ENCODE measurements at places on chromosomes 13 and 19.

GRCh38 chr13:50228527-50228926 lies 213.3 kb downstream of the KCNRG start:
- no peak for DNase-seq

- no peak for DNase-seq
Measured at GRCh38 chr13:39250440-39250839, 212.2 kb downstream of the NHLRC3 start.

GRCh38 chr19:6012426-6013170 lies 34.7 kb upstream of the RANBP3 start:
- DNase-seq = no peak

GRCh38 chr13:35629026-35629425 lies 152.5 kb upstream of the MAB21L1 start:
- DNase-seq = no peak

DNA sequence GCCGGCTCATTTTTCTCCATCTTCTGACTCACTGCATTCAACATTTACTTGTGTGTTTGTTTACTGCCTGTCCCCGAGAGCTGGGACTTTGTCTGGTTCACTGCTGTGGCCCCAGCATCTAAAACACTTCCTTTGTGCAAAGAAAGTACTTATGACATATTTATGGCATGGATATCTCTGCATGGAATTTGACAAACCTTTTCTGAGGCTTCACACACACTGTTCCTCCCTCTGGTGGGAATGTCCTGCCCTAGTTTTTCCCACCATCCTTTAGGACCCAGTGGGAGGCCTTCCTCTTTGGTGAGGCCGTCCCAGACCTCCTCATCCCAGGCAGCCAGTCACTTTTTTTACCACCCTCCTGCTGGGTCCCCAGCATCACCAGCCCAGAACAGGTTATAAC lies 1.4 kb upstream of the SRRM5 start:
- no peak for DNase-seq

GRCh38 chr19:53549340-53549739 lies 11.4 kb downstream of the ZNF331 start:
- DNase-seq = no peak

- DNase-seq = no peak
Measured at GRCh38 chr13:110411688-110412059, 104.6 kb downstream of the COL4A2 start.

DNA sequence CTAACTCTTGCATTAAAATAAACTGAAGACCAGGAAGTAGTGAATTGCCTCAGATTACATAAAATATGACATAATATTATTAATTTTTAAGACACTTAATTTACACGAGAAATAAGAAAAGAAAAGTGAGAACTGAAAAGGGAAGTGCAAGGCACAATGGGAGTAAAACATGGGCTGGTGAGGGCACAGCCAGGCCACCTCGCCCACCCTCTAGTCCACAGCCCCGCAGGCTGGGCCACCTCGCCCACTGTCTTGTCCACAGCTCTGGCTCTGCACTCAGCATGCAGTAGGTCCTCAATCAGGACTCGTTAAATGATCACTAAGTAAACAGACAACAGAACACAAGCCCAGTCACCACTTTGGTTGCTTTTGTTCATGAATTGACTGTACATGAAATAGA lies 67.8 kb upstream of the ARHGEF7 start:
- no peak for DNase-seq

GRCh38 chr13:76029088-76029487 lies 393.0 kb downstream of the LMO7 start:
- DNase-seq = no peak

DNA sequence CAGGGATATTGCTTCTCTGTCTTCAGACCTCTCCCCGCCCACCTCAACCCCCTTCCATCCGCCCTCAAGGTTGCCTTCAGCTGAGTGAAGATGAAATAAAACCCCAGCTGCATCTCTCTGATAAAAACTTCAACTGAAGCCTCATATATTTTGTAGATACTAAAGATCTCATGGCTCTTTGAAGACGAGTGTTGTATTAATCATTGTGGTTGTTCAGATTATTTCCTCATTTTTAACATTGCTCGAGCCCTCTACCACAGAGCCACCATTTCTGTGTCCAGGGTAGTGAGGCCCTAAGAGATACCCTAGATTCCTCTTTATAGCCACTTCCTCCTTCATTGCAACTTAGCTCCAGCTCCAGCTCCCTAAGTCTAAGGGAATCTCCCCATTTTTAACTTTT lies 312.8 kb upstream of the ZNF507 start:
- no peak for DNase-seq

GRCh38 chr13:83048419-83048818 lies 833.9 kb downstream of the SLITRK1 start:
- DNase-seq = no peak

GRCh38 chr13:51068501-51068900 lies 42.6 kb downstream of the C13orf42 start:
- DNase-seq = no peak

DNA sequence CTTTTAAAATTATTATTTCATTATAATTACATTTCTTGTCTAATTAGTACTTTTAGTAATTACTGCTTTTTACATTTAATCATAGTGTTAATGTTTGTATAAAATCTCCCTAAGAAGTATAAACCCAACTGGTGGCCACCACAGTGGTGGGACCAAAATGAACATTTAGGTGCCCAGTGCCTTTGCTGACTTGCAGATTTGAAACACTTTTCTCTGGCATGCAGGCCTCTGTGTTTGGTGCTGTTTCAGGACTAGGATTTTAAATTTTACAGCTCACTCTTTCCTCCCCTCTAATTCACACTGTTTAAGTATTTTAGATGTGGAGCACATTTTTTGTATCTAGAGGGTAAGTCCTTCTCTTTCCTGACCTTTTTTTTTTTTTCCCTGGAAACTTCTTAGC lies 17.5 kb downstream of the UBAC2 start:
- no peak for DNase-seq

DNA sequence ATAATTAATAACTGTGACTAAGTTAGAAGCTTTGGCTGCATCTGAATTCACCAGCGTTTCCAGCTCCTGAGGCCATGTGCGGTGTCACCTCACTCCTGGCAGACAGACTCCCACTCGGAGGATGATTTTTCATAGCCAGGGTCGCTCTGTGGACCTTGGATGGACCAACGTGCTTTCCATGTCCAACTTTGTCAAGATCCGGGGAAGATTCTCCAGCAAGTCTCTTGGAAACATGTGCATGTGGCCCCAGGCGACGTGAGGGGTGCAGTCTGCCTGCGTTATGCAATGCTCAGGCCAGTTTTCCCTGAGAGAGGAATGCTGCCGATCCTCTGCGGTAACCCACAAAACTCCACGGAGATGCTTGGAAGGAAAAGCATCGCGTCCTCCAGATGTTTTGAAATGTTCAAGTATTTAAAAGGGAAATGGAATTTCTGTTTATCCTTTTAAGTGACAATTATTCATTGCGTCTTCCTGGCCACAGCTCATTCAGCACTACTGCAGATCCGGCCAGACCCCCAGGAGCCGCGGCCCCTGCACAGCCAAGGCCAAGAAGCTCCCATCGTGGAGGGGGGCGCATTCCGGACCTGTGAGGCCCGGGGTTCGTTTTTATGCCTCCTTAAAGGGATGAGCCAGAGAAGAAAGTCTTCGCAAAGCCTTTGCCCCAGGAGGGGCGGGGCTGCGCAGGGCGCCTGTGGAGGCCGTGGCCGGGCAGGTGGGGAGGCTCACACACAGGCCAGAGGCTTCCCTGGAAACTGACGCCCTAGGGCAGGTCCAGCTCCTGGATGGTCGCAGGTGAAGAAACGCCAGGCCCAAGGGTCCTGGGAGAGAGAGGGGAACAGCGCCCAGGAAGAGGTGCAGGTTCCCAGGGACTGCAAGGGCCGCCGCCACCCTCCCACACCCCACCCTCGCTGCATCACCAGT lies 46.0 kb downstream of the C13orf46 start:
- no peak for DNase-seq

- no peak for DNase-seq
Measured at GRCh38 chr13:113342820-113343691, 20.9 kb downstream of the GRTP1 start.

- DNase-seq = no peak
Measured at GRCh38 chr19:40594255-40594654, 6.9 kb upstream of the LTBP4 start.

DNA sequence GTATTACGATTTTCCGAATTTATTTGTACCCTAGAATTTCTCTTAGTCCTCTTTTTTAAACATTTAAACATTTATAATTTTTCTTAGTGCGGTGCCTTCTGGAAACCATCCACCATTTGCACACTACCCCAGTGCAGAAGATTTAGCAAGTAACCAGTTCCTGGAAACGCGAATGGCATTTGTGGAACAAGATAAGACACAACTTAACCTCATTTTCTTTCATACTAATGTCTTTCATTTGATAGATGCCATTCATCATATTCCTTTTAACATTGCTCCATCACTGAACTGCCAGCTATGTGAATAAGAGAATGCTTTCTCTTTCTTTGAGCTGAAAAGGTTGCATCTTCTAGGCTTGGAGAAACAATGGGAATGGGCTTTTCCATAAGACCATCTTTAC lies 6.8 kb downstream of the FRY start:
- no peak for DNase-seq

GRCh38 chr13:106942563-106942962 lies 374.6 kb upstream of the ARGLU1 start:
- DNase-seq = no peak

GRCh38 chr13:74765955-74766354 lies 631.8 kb upstream of the KLF12 start:
- DNase-seq = no peak

GRCh38 chr13:92849381-92849780 lies 377.2 kb upstream of the GPC6 start:
- no peak for DNase-seq

- DNase-seq = no peak
Measured at GRCh38 chr19:3335431-3336350, 30.7 kb upstream of the NFIC start.

DNA sequence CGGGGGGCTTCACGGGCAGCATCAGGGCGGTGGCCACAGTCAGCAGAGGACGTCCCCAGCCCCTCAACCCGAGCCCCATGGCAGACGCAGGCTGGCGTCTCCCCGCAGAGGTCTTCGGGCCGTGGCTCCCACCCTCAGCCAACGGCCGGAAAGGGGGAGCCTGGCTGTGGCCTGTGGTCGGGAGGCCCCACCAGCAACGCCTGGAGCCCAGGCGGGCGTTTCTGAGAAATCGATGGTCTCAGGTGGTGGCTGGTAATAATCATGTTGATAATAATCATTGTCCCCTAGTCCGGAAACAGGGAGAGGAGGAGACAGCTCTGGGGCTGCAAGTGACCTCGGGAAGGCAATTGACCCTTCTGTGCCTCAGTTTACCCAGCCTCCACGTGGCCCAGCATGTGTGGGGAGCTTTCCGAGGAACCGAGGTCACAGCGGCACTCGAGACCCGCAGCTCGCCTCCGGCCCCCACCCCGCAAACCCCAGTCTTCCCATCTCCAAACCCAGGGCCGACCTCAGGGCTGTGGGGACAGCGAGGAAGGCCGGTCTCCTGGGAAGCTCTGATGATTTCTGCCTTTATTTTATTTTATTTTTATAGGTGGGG lies at the start of gene PRSS57:
Gene PRSS57, minus strand, starts transcription at position 101 of the 598 bp plus-strand sequence. Its CDS starts 22 bp downstream, at position 79.
- DNase-seq = no peak

- no peak for DNase-seq
Measured at GRCh38 chr19:49543032-49543431, 15.2 kb downstream of the RCN3 start.

GRCh38 chr13:25132751-25133390 lies 36.9 kb downstream of the PABPC3 start:
- DNase-seq = no peak

GRCh38 chr13:28056426-28056825 lies 44.0 kb downstream of the FLT3 start:
- DNase-seq = no peak

- no peak for DNase-seq
Measured at GRCh38 chr19:47681936-47682335, 31.3 kb upstream of the EHD2 start.

DNA sequence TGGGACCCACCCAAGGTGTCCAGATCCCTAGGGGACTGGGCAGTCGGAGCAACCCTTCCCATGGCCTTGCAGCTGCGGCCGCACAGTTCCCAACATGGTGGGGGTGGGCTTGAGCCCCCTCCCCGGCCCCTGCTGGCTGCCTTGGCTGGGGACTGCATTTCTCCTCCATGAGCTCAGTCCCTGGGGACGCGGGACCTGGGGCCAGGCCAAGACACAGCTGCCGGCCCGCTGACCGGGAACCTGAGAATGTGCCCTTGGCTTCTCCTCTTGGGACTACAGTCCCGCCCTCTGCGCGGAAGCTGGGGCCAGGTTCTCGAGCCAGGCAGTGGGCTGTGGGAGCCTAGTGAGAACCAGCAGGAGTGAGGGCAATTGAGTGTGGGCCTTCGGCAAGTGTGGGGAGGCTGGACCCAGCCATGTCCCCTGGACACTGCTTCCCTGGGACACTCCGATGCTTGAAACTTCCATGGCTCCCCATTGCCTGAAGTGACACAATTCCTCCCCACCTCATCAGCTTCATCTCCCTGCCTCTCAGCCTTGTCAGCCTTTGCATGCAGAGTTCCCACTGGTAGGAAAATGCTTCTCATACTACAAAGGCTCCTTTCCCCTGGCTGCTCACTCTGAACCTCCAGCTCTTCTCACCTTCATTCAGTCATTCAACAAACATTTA lies 13.1 kb upstream of the NOTCH3 start:
- DNase-seq = no peak
